Lower lobe of right lung (tissue), 2 donors: ENCODE measurements at places on chromosomes 11 and 22.

- no peak for DNase-seq
Measured at GRCh38 chr11:10667521-10667885, 26.1 kb downstream of the IRAG1 start.

DNA sequence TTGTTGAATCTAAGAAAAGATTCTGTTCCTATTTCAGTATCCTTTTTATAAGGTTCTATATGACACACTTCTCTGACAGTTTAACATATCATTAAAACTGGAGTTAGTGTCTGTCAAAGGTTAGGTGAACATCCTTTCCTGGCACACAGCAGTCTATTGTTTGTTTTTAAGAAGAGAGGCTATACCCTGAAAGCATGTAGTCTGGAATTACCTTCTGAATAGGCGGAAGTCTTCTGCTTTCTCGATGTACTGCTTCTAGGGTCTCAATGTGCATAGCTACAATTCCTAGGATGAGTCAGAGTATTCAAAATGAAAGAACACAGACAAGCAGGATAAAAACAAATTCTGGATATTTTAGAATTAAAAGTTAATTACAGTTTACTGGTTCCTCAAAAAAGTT, 188.6 kb downstream of the SWAP70 start:
- DNase-seq = no peak

DNA sequence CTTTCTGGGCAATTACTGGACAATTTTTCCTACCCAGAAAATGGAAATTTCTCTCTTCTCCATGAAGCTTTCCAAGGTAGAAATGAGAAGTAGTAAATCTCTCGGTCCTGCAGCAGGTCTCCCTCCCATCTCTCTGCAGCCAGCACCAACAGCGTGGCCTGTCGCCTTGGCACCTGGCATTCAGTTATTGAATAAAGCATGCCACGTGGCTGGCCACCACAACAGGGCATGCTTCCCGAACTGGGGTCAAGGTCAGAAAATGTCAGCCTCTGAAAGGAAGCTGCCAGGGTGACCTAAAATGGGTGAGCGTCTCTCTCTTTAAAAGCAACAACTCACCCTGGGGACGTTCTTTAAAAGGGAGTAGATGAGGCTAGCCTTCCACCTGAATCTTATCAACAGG, 14.0 kb downstream of the CACNG2 start:
- no peak for DNase-seq

DNA sequence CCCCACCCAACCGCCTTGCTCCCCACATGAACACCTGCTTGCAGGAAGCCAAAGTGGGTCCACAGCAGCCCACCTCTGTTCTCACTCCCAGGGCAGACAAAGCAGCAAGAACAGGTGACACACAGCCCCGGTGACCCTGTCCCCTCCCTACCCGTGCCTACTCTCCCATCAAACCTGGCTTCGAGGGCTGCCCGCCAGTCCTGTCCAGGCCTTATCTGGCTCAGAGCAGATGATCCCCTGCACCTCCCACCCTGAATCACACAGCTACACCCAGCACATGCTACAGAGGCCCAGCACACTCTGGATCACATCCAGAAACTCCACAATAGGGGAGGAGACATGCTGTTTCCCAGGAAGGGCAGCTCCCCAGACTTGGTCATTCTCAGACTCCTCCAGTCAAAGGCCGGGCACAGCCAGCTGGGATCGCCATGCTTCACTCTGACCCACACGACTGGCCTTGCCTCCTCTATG, 6.2 kb upstream of the RGL4 start:
- DNase-seq = no peak

- DNase-seq = no peak
Measured at GRCh38 chr11:86803136-86804045, 3.0 kb downstream of the PRSS23 start.

DNA sequence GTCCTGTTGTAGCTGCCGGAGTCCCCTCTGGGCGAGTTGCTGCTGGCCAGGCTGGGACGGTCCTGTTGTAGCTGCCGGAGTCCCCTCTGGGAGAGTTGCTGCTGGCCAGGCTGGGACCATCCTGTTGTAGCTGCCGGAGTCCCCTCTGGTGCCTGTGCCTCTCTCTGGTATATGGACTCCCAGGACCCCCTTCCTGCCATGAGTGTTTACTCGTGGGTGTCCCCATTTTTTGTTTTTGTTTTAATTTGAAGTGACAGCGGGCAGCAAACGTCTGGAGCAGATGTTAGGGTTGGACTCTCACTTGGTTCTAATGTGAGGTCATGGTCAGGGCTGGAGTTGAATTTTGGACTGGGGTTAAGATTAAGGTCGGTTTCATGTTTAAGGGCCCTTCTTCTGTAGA, 14.2 kb downstream of the SHANK3 start:
- no peak for DNase-seq

- no peak for DNase-seq
Measured at GRCh38 chr11:33988586-33989370, 62.8 kb upstream of the CAPRIN1 start.

- DNase-seq = no peak
Measured at GRCh38 chr22:48855593-48856307, 971.9 kb downstream of the BRD1 start.

DNA sequence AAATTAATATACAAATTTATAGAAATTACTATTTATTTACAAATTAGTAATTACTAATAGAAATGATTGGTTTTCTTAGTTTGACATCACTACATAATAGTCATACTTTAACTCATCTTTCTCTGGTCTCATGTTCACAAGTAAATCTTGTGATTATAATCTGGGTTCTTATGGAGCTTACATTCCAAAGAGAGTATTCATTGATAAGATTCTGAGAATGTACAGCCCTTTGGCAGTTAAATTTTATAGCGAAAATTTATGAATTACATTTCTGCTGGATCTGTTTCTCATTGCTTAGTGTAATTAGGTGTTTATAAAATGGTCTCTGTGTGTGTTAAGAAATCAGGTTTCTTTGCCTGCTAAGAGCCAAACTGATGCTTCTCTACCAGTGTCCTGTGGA, 175.2 kb downstream of the TMEM135 start:
- DNase-seq = no peak

GRCh38 chr11:73629907-73630306, 16.5 kb upstream of the PLEKHB1 start:
- no peak for DNase-seq

- peak; percentile 28 for DNase-seq
Measured at GRCh38 chr11:65814986-65815565, 18.7 kb upstream of the SNX32 start.

DNA sequence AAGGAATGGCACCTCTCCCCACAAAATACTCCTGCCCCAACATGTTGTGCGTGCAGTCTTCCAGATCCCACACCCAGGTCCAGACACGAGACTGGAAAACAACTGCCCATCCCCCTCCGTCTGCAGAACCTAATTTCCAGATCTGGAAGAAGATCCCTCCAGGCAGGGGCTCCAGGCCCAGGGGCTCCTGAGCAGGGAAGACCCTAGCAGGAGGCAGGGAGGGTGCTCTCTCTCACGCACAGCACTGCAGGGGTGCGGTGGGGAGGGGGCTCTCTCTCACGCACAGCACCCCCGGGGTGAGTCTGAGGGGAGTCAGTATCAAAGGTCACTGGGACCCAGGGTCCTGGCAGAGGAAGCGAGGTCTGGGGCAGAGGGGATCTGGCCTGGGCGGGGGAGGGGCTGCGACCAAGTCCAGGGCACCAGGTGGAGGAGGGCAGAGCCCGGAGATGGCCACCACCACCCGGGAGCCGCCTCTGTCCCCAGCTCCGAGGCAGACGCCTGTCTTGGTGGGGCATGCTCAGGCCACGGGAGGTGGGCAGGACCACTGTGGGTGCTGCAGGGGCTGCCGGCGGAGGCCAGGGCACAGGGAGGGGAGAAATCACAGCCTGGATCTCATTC, 1.7 kb downstream of the MLC1 start:
- DNase-seq = no peak

- no peak for DNase-seq
Measured at GRCh38 chr11:121553806-121554205, 101.0 kb upstream of the SORL1-AS1 start.

DNA sequence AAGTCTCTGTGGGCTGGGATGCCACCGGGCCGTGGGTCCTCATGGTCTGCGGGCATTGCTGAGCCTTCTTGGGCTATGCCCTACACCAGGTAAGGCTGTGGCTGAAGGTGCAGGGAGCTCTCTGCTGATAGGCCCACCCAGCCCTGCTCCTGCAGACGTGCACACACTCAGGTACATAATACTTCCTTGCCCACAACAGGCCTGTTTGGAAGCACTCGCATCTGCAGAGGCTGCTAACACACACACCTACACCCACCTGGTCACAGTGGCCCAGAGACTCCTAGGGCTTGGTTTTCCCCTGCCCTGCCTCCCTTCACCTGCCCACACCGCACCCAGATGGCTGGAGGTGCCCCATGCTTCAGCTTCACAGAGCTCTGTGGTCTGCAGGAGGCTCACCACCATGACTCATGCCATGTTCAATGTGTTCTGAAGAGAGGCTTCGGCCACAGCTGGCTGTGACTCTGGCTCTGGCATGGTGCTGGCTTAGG, 72.8 kb upstream of the KCNQ1OT1 start:
- peak; percentile 26 for DNase-seq

- DNase-seq = no peak
Measured at GRCh38 chr11:65066805-65067291, 8.5 kb upstream of the NAALADL1 start.

DNA sequence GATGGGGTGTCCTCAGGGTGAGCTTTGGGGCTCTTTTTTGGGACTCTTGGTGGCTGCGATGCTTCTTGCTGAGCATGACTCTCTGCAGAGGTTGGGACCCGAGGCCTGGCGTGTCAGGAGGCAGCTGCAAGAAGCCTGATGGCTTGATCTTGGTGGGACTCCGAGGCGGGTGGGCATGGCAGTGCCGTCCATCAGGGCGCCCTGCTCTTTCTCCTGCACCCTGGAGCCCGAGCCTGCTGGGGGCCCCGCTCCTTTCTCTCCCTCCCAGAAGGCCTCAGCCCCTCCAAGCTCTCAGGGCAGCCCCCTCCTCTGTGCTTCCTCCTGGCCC, 432.7 kb downstream of the TBC1D22A start:
- peak; percentile 36 for DNase-seq

- DNase-seq = no peak
Measured at GRCh38 chr11:35298369-35298768, 121.0 kb downstream of the SLC1A2 start.

- no peak for DNase-seq
Measured at GRCh38 chr11:3802011-3802790, 4.8 kb upstream of the NUP98 start.

DNA sequence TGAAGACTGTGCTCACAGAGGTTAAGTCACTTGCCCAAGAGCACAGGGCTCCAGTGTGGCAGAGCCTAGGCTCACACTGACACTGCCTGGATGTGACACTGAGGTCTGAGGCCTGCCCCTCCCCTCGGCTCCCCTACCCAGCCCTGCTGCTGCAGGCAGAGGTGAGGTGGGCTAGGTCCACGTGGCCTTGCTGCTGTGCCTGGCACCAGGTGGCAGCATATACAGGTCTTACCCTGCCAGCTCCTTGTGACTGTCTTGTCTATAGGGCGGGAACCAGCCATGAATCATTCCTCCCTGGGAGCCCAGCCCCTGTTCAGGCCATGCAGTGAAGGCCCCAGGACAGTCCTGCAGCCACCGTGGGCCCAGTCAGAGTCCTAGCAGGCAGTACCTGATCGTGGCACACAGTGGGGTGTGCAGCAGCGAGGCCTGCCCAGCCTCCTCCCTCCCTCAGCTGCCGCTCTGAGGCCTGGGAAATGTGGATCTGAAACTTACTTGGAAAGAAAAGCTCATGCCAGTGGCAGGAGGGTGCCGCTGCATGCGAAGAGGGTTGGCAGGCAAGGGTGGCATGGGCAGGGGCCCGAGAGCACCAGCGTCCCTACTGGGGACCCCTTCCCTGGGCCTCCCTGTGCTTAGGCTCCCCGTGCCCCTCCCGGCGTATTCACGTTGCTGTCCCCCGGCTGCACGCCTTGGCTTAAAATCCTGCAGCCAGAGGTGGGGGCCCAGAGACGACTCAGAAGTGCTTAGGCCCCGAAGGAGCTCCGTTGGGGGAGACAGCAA, 1.2 kb upstream of the CERK start:
- no peak for DNase-seq

- DNase-seq = no peak
Measured at GRCh38 chr11:116371146-116371545, 401.6 kb downstream of the BUD13 start.

GRCh38 chr11:71384561-71384960, 63.6 kb downstream of the DHCR7 start:
- no peak for DNase-seq

DNA sequence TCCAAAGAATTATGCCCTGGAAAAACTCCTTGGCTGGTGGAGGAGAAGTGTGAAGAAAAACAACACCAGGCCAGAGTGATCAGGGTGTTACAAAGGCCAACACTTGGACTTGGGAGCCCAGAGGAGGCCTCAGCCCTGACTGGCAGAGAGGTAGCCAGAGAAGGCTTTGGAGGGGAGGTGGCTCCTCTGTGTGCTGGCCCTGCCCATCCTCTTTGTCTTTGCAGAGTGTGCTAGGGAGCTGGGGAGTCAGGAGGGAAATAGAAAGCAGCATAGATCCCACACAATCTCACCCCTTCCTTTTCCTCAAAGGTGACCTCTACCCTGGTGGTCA, 12.0 kb upstream of the P2RY6 start:
- DNase-seq = no peak

DNA sequence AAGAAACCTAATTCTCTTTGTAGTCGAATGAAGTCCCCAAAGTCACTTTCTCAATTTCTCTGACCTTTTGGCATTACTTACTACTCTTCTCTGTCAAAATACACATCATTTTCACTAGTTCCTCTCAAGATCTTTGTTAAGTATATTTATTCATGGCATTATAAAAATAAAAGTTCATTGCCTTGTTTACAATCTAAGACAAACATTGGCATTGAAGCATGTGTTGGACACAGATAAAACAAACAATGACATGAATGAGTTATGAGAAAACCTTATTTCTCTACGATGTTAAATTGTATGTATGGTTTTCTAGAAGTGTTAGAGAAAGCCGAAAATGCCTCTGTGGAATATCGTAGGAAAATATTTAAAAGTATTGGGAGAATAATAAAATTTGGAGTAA, 8.6 kb upstream of the OR51G1 start:
- no peak for DNase-seq

DNA sequence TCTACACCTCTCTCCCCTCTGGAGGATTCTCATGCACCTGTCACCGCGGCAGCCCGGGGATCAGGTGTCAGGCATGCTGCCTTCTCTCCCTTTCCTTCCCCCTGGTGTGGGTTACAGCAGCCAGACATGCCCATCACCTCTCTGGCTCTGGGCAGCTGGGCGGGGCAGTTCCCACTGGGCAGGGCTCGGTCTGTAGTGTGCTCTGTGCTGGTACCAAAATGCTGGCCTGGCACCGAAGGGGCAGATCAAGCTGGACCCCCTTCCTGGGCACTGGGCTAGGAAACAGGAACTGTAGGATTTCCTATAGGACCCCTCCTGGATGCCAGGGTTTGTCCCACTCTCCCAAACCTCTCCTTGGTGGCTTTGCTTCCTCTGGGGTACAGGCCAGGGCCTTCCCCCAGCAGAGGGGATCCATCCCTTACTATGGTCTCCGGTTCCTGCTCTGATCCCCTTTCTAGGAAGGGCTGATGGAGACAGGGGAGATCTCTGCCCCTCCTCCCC, 821 bp downstream of the GAL3ST1 start:
- DNase-seq = no peak

GRCh38 chr11:74010306-74011300, 1.7 kb upstream of the UCP3 start:
- DNase-seq = no peak

GRCh38 chr22:49417326-49417725, 410.3 kb downstream of the BRD1 start:
- no peak for DNase-seq
